Activated CD4-positive, alpha-beta memory T cell treated with anti-CD3 and anti-CD28 coated beads for 36 hours (primary cell): ENCODE measurements at places on chromosomes 1 and 21.

- DNase-seq = peak; percentile 22
Observed at GRCh38 chr1:153663211-153663610, 4.7 kb downstream of the SNAPIN start.

DNA sequence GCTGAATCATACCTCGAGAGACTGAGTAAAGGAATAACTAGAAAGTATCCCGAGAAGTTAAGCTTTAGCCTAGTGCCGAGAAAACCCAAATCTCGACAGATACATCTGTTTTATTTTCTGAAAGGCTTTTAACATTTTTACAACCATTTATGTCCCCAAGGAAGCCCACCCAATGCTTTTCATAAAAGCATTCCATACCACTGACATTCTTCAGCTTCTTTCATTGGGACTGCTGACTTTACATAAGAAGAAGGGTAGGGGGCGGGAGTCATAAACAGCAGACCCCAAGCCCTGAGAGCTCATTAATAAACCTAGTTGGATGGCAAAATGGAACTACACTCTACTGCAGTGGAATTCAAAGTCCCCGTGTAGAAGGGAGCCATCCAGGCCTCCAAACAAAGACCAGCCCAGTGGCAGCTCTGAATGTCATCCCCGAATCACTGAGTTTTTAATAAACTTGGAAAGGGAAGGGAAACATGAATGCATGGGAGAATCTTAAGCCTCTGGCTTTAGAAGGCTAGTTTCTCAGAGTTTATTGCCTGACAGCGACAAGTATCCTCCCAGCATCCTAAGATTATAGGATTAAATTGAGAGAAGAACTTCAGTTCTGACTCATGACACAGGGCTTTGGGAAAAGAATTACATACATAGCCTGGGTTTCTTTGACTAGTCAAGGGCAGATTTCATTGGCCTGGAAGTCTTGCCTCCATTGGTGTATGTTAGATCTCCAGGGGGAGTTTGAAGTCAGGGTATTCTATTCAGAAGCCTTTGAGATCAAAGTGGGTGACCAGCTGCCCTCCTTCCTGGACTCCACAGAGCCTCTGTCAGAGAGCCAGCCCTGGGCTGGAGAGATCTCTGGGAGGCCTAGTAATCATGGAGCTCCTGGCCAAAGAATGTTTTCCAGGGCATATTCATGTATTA lies 3.7 kb downstream of the ATF3 start:
- DNase-seq = no peak

GRCh38 chr1:65946960-65947359 lies 154.3 kb downstream of the PDE4B start:
- no peak for DNase-seq

GRCh38 chr1:170807432-170807831 lies 127.9 kb upstream of the MROH9 start:
- DNase-seq = no peak

DNA sequence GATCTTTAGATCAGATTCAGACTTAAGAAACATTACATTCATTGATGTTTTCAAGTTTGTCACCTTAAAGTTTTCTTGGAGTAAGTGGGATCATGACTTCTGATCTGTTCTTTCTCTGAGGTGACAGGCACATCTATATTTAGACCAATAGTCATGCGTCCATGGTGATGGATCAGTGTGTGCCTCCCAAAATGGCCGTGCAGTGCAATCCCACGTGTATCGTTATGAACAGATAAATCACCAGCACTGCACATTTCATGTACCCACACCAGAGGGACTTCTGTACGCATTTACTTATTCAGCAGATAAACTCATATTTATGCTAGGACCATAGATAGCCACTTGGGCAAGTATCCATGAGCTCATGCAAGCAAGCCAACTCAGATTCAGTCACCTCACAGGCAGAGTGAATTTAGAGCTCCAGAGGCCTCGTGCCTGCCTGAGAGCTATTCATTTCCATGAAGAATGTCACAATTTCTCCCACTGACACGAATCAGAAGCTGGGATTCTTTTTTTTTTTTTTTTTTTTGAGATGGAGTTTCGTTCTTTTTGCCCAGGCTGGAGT lies 13.9 kb upstream of the WDR26 start:
- DNase-seq = no peak

DNA sequence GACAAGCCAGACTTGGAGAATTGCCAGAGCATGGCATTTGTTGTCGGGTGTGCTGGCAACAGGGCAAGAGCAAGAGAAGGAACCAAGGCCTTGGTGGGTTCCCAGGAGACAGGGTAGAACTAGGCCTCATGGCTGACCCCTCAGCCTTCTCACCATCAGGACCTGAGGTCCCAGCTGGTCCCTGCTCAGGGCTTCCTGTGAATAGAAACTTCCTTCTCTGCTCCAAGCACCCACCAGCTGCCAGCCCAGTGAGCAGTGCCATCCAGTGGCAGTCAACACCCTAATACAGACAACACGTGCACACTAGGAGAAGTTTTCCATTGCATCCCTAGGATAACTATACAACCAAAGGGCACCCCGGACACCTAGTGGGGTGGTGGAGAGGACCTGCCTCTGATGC lies 22.8 kb downstream of the S100A6 start:
- no peak for DNase-seq

GRCh38 chr1:235052067-235053008 lies 76.3 kb downstream of the TOMM20 start:
- no peak for DNase-seq

DNA sequence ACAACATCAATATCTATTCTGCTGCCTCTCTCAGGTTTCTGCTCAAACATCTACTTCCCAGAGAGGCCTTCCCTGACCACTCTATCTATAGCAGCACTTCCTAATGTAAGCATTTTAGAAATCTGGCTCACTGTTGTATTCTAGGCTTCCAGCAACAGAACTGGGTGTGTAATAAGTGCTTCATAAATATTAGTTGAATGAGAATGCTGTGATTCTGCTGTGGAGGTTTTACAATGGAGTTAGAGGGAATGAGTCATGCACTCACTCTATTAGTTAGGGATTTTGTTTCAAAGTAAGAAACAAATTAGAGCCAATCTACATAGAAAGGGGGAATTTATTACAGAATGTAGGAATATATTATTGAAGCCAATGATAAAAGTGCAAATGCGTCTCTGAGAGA lies 38.6 kb upstream of the SLC35F3 start:
- DNase-seq = no peak
